ENCODE measurements at places on chromosomes 5 and 9.
A peak's percentile ranks its signal among the peaks of the same experiment; 100 is the strongest.

- no peak for DNase-seq
These were observed 176.6 kb upstream of the KCNN2 start for GRCh38 chr5:114185274-114185673.

DNA sequence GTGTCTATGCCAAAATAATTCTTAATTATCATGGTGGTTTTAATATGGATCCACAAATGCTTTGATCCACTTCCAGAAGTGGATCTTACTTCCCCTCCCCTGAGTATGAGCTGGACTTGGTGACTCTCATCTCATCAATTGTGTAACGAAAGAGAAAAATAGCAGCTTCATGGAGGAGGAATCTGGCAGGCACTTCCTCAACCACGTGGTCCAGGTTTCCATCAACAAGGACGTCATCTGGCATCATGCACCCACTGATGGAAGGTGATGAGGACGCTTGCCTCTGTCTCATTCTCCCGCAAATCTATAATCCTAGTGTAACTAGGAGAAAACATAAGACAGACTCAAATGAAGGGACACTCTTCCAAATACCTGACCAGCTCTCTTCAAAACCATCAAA lies 54.6 kb upstream of the S1PR3 start:
- no peak for DNase-seq

GRCh38 chr5:170046241-170046640 lies 59.5 kb upstream of the FOXI1 start:
- DNase-seq = no peak

- DNase-seq = no peak
These were observed 16.0 kb downstream of the ANGPTL2 start for GRCh38 chr9:127106466-127106855.

GRCh38 chr9:113219969-113220368 lies 1.1 kb downstream of the FKBP15 start:
- no peak for DNase-seq

DNA sequence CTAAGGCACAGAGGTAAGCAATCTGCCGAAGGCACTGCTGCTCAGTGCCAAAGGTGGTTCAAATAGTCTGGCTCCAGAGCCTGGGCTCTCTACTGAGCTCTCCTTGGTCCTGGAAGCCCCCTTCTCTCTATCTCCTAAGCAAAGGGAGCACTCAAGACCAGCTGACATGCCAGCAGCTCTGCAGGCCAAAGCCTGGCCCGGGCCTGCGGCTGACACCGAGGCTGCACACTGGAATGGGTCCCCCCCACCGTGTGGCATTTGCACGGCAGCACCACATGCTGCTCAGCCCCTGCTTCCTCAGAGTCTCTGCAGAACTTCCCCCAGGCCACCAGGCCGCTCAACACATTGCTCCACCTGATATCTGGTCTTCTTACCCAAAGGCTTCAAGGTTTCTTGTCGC lies 57.8 kb upstream of the GOLPH3 start:
- no peak for DNase-seq

- DNase-seq = no peak
These were observed 38.0 kb downstream of the TGFBI start for GRCh38 chr5:136066661-136067271.

DNA sequence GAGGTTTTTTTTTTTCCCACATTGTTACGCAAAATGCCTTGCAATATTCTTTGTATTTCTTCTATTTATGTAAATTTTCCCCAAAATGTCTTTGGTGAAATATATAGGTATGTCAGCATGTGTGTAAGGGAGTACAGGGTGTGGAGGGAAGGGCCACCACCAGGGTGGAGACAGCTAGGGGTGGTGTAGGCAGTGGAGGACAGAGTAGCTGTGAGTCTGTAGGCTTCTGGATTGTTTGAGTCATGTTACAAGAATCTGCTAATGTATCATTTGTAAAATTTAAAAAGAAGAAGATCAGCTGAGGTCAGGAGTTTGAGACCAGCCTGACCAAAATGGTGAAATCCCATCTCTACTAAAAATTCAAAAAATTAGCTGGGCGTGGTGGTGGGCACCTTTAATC lies 175.5 kb downstream of the NXNL2 start:
- no peak for DNase-seq

GRCh38 chr9:108186642-108187395 lies 669.0 kb downstream of the ACTL7B start:
- DNase-seq = no peak

GRCh38 chr5:58363461-58364249 lies 96.2 kb downstream of the PLK2 start:
- DNase-seq = no peak

- no peak for DNase-seq
These were observed 21.9 kb downstream of the NEK6 start for GRCh38 chr9:124279531-124280175.

GRCh38 chr9:81558091-81558830 lies 131.1 kb downstream of the TLE1 start:
- no peak for DNase-seq

- DNase-seq = no peak
These were observed 81.5 kb upstream of the C9orf72 start for GRCh38 chr9:27654629-27655285.

DNA sequence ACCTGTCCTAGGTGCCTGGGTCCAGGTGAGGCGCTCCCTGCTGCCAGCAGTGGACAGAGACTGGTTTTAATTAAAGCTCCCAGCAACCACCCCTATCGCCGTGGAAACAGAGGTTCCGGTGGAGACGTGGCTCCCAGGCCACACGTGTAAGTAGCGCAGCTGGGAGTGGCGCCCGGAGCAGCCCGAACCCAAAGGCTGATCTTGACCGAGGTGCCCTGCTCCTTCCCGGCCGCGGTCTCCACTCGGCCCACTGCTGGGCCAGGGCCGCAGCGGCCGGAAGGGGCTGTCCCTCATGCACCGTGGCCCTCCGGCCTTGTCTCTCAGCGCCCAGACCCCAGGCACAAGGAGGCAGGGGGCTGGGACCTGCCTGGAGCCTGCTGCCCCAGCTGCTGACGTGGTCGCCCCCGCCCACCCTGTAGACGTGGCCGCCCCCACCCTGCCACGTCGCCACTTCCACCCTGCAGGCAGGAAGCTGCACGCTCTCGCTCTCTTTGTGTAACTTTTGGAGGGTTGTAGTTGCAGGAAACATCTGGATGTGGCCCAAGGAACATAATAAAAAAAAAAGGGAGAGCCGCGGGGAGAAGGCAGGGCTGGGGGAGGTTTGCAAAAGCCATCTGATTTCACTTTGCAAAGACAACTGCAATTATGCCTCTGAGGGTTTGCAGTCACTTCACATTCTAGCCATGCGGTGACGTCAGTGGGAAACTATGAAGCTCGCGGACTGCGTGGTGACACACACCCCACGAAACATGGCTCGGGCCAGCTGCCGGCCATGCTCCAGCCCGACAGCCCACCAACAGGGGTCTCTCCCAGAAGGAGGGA lies 129.9 kb downstream of the RXRA start:
- peak; percentile 90 for DNase-seq

- DNase-seq = no peak
These were observed 200.0 kb downstream of the ACTL7B start for GRCh38 chr9:108655818-108656217.

- no peak for DNase-seq
These were observed 112.8 kb upstream of the SARDH start for GRCh38 chr9:133850937-133851336.

DNA sequence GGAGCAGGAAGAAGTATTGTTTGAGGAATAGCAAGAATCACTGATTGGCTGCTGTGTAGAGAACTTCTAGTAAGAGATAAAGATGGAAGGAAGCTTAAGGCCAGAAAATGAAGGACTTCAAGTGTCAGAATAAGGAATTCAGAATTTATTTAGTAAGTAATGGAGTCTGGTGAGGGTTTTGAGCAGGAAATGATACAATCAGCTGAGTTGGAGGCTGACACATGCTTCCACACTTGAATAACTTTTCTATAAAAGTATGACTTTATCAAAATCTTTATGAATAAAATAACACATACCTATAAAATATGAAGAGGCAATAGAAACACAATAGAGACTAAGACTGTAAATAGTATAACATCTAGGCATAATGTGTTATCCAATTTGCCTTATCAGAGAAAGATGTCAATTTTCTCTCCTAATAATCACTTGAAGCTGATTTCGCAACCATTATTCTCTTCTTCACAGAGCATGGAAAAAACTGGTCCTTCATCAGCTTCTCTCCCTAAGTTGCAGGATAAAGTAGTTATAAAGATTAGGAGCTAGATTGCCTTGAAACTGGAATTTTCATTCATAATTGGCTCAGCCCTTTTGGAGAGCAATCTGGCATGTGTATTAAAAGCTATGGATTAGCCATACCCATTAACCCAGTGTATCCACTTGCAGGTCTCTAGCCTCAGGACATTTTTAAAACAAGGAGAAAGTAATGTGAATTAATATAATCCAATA lies 143.4 kb downstream of the ZNF608 start:
- no peak for DNase-seq

GRCh38 chr9:78210841-78211301 lies 25.0 kb upstream of the CEP78 start:
- DNase-seq = peak; percentile 58

GRCh38 chr9:108125625-108126024 lies 636.1 kb upstream of the KLF4 start:
- DNase-seq = no peak

GRCh38 chr5:96336351-96336985 lies 96.6 kb downstream of the PCSK1 start:
- DNase-seq = peak; percentile 56

- DNase-seq = no peak
These were observed 3.5 kb upstream of the C5 start for GRCh38 chr9:121053544-121053943.

DNA sequence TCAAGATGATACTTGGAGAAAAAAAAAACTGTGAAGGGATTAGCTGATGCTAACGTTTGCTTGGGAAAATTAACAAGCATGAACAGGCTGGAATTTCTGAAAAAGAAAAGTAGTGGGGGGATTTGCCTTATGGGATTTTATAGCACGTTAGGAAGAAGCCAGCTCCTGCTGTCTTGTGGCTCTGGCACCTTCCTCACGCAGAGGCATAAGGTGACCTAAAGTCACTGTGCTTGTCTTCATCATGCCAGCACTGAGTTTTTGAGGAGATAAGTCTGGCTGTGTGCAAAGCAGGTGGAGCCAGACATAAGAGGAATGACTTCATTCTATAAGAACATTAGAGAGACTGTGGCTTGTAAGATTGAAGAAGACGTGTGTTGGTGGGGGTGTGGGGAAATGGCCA lies 94.4 kb upstream of the MAP1B start:
- DNase-seq = no peak

- no peak for DNase-seq
These were observed 41.9 kb upstream of the IPPK start for GRCh38 chr9:92711844-92712243.

- no peak for DNase-seq
These were observed 391.5 kb upstream of the SMC2 start for GRCh38 chr9:103702572-103702971.

DNA sequence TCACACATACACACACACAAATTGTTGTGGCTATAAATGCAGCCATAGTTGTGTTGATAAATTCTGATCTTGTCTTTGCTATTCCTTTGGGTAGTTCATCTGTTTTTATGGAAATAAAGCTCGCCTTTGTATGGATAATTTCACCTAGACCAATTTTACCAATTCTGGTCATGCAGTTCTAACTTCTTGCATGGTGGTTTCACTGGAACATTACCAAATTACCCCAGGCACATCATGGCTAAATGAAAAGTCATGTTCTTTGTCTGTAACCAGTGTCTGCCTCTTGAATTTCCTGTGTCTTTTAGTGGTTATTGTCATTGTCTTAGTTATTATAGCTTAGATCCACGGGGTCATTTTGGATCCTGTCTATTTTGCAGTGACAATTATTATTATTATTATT lies 50.3 kb upstream of the TMC1 start:
- no peak for DNase-seq

- DNase-seq = no peak
These were observed 386.5 kb upstream of the RFX3 start for GRCh38 chr9:3912280-3912679.

DNA sequence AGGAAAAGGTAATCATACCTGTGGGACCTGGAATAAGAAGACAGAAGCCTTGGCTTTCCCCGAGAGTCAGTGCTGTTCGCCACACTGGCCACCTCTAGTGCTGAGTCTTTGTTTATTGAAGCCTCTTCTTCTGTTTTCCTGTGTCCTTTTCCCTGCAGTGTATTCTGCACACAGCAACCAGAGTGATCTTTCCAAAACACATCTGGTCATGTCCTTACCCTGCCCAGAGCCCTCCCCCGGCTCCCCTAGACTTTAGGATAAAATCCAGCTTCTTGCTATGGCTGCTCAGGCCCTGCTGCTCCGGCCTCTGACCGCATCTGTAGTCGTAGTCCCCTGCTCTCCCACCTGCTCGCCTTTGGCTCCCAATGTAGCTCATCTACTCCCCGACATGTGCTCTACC lies 28.3 kb downstream of the GALNT10 start:
- no peak for DNase-seq

GRCh38 chr5:64827703-64828102 lies 59.0 kb downstream of the CWC27 start:
- DNase-seq = no peak

DNA sequence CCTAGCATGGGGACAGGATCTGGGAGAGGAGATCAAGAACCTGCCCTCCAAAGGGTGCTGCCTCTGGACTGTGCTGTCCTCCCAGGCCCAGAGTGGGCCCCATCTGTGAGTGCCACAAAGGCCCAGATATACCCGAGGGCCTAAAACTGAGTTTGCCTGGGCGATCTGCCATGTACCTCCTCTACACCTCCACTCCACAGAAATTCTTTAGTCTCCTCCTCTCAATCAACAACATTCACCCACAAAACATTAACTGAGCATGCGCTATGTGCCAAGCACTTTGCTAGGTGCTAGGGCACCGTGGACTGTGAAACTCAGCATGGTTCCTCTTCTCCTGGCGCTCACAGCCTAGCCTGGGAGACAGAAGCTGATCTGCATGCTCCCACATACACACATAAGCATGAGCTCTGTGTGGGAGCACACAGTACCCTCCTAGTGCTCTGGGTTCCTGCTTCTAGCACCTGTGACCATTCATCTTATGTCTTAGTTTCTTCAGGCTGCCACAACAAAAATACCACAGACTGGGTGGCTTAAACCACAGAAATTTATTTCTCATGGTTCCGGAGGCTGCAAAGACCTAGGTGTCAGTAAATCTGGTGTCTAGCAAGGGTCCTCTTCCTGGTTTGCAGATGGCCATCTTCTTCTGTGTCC lies 82.0 kb upstream of the FSTL4 start:
- DNase-seq = no peak

DNA sequence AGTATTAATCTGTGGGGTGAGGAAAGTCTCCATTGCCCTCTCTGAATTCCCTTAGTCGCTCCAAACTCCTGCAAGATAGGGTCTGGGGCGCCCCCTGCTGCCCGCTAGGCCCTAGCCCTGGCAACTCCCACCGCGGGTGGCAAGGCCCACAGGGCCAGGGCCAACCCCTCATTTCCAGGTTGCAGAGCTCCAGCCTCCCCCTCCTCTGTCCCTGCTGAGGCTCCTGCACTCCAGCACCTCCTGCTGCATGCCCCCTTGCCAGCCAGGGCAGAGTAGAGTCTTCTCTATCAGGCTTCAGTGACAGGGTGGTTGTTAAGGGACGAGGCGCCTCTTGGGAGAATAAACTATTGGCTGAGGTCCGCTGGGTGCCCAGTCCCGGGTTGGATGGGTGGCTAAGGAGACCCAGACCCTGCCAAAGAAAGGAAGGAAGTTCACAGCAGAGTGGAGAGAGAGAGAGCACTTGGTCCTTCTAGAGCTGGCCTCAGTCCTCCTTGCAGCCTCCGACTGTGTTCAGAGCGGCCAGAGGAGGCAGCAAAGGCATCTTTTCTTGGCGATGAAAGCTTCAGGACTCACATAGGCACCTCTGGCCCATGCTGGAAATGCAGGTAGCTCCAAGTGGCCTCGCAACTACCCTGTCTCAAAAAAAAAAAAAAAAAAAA lies 45.6 kb downstream of the SAR1B start:
- DNase-seq = peak; percentile 71

GRCh38 chr5:80368661-80369480 lies 39.0 kb upstream of the ZFYVE16 start:
- DNase-seq = no peak

GRCh38 chr5:125481506-125482465 lies 735.3 kb upstream of the ZNF608 start:
- no peak for DNase-seq

All from CD8-positive, alpha-beta T cell (primary cell).